ENCODE measurements at places on chromosomes 2 and 18.

GRCh38 chr2:146451972-146452371 is 1392.9 kb upstream of the ACVR2A start:
- no peak for DNase-seq

DNA sequence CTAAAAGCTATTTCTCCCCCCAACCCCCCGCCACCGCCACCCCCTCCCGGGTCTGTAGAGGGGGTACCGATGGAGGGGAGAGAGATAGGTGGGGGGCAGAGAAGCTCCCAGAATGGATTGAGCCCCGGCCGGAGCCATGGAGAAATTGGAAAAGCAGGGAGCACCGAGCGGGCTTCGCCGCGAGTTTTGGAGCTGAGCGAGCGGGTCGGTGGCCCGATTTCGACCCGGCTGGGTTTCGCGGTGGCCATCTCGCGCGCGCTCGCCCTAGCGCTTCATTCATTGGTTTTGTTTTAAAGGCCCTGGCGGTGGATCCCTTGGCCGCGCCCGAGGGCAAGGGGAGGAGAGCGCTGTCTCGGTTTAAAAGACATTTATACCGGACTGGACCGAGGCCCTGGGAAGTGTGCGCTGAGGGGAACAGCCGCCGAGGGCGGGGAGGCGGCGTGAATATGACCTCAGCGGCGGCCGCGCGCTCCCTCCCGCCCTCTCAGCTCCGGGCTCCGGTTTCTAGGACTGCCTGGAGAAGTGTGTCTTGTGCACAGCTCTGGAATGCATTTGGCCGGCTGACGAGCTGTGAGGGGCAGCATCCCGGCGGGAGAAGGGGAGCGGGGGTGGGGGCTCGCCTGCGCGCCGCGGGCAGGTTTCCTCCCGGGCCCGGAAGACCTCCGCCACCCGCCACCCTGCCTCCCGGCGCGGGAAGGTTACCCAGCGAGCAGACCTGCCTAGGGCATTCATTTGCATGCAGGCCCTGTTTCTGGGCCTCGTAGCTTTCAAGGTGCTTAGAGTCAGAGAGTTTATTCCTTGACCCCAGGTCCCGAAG is 1.7 kb upstream of the SMAD7 start:
- no peak for DNase-seq

GRCh38 chr2:218011653-218012040 is 8.9 kb upstream of the TNS1 start:
- no peak for DNase-seq

- DNase-seq: no peak
Measured at GRCh38 chr2:54945391-54946219, 104.6 kb downstream of the RTN4 start.

- no peak for DNase-seq
Measured at GRCh38 chr2:163736433-163737189, 803 bp upstream of the FIGN start.

DNA sequence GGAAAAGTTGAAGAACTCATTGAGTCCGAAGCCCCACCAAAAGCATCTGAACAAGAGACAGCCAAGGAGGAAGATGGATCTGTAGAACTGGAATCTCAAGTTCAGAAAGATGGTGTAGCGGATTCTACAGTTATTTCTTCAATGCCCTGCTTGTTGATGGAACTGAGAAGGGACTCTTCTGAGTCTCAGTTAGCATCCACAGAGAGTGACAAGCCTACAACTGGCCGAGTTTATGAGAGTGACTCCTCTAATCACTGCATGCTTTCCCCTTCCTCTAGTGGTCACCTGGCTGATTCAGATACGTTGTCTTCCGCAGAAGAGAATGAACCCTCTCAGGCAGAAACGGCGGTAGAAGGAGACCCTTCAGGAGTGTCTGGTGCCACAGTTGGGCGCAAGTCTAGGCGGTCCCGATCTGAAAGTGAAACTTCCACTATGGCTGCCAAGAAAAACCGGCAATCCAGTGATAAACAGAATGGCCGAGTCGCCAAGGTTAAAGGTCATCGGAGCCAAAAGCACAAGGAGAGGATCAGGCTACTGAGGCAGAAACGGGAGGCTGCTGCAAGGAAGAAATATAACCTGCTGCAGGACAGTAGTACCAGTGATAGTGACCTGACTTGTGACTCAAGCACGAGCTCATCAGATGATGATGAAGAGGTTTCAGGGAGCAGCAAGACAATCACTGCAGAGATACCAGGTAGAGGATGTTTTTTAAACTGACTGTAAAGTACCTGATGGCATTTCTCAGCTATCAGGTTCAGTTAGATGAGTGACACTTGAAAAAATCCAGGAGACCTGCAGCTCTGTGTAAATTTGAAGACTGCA is 111.9 kb downstream of the HAUS1 start:
- DNase-seq: no peak

GRCh38 chr18:13450289-13451212 is 232.0 kb downstream of the LDLRAD4 start:
- DNase-seq: no peak

GRCh38 chr18:49055754-49056172 is 105.0 kb upstream of the SMAD7 start:
- no peak for DNase-seq

DNA sequence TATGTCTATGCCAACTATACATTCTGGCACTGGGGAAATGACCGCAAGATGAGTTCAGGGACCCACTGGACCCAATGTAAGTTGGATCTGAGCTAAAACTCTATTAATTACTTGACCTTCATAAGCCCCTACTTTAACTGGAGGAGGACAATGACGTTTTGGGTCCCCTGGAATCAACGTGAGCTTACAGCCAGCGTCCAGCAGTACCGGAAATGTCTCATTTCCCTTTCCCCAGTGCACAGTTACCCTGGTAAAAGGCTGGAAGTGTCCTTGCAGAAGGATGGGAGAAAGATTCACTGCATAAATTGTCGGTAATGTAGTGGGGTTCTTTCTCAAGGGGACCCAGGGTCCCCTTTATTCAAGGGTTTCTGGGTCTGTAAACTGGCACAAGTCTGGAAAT is 1297.6 kb upstream of the ACVR2A start:
- no peak for DNase-seq

DNA sequence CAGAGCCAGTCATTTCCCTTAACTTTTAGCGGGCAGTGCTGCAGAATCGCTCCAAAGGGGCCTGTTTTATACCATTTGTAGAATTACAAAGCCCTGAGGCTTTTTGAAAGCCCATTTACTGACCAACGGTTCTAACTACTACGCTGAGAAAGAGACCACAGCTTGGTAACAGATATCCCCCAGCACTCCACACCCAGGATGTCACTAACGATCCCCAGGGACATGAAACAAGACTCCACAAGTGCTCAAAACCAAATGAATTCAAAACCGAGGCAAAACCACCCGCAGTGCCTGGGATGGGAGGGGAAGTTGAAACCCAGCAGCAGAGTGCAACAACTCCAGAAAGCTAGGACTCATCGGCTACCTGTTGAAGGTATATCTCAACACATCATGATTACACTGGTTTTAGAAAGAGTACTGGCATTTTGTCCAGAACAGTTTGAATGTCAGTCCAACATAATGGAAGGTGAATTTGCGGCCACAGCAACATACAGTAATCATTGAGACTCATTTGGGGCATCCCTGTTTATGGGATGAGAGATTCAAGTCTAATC is 33.6 kb upstream of the LRP2 start:
- DNase-seq: no peak

GRCh38 chr2:150608341-150608740 is 120.9 kb upstream of the RND3 start:
- DNase-seq: no peak

DNA sequence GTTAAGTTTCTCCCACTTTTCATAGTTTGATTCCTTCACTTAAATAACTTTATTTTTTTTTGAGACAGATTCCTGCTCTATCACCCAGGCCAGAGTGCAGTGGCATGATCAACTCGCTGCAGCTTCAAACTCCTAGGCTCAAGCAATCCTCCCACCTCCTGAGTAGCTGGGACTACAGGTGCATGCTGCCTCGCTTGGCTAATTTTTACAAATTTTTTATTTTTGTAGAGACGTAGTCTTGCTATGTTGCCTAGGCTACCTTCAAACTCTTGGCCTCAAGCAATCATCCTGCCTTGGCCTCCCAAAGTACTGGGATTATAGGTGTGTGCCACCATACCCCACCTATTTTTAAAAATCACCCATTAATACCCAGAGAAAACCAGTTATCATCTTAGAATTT is 14.2 kb upstream of the WIPF1 start:
- no peak for DNase-seq

DNA sequence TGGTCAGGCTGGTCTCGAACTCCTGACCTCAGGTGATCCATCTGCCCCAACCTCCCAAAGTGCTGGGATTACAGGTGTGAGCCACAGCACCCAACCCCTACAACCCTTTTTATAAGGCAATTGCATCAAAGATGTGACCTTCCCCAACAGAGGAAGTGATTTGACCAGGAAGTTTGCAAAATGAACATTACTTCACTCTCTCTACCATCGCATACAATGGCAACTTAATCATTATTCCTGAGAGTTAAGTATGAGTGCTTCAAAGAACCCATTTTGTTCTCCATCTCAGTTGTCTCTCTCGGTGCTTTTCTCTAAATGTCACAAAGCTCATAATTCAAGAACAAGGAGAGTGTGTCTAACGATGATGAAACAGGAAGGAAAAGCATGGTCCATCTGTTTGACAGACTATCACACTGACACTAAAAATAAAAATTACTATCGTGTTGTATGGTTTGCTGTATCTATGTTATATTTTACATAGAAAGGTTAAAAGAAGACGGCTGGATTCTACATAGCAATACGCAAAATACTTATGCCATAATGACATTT is 18.1 kb upstream of the CREG2 start:
- no peak for DNase-seq

- no peak for DNase-seq
Measured at GRCh38 chr2:7539760-7540159, 622.5 kb downstream of the RNF144A start.

- no peak for DNase-seq
Measured at GRCh38 chr2:122960759-122961641, 1064.1 kb upstream of the CNTNAP5 start.

DNA sequence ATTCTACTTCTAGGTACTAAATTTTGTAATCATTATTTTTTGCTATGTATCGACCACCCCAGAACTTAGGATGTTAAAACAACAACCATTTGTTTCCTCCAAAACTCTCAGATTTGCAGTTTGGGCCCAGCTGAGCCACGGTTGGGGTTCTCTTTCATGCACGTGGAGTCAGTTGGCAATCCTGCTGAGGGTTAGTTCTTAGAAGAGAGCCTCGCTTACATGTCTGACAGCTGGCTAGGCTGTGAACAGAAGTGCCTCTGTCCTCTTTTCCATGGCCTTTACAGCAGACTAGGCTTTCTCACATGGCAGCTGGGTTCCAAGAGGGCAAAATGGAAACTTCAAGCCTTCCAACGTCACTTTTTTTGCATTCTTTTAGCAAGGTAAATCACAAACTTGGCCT is 9.3 kb upstream of the RGPD4 start:
- no peak for DNase-seq

- no peak for DNase-seq
Measured at GRCh38 chr2:225052703-225053102, 10.4 kb upstream of the DOCK10 start.

DNA sequence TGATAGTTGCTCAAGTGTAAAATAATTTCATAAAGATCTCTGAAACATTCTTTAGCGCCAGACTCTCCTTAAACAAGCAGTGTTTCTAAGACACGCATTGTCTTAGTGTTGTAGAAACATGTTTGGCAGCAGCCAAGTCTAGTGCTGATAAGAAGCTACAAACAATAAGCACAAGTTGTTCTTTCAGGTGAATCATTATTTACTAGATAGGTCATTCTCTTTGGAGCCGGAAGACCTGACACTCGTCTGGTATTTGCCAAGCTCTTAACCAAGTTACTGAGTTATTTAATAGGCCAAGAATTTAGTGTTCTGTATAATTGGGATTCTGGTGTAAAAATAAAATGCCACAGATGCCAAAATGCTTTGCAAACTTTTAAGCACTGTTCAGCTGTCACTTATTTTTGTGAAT is 852.1 kb downstream of the CPS1 start:
- no peak for DNase-seq

DNA sequence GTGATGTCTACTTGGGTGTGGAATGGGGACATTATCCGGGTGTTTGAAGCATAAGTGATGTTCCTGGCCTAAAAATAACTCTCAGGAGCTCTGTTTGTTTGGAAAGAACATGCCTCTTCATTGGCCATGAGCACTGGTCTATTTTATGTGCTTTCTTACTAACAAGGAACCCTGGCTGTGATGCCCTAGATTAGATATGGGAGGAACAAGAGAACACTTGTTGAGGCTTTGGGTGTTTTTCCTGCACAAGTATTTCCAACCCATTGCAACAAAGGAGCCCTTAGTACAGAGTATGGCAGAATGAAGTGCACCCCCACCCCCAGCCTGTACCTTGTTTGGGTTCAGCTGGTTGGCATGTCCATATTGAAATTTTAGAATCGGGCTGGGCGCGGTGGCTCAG is 95.9 kb downstream of the SLC4A3 start:
- no peak for DNase-seq

DNA sequence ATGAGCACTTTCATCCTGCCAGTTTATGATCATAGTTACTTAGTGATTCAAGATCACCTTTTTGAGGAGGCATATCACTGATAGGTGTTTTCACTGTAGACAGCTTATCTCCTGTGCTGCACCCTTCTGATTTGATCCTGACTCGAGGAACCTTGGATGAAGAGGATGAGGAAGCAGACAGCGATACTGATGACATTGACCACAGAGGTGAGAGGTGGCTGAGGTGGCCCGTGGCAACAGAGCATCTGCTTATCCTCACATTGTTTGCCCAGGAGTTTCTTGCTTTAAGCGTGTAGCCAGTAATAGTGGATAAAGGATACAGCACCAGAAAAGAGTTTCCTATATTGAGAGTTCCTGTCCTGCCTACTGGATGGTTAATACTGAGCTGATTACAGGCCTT is 15.7 kb downstream of the SUPT7L start:
- no peak for DNase-seq

GRCh38 chr2:157182834-157183396 is 74.6 kb upstream of the GALNT5 start:
- DNase-seq: no peak

GRCh38 chr2:216362730-216363129 is 9.6 kb downstream of the MARCHF4 start:
- DNase-seq: no peak

DNA sequence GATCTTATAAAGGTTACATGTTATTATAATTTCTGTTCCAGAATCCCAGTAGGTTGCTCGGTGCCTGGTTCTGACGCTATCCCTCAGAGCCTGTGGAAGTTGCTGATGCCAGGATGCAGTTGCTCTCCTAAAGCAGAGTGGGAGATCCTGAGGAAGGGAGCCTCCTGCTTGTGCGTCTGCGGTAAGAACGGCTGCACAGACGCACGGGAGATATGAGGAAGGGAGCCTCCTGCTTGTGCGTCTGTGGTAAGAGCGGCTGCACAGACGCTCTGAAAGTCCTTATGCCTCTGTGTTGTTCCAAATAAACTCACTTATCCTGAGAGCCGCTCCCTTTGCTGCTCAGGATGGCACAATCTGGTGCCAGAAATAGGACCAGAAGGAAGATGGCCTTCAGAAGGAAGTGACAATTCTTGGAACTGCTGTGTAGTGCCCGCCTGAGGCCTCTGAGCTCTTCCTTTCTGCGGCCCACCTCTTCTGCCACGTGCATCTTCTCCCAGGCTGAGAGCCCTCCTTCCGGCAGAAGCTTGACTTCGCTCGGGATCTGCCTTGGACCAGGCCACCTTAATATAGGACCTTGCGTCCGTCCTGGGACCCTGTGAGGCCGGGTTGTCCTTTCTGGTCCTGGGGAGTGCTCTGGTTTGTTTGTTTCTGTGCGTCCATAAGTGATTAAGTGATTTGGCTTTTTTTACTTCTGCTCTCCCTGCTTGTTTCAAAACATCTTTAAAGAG is 89.5 kb downstream of the RTP5 start:
- no peak for DNase-seq

- DNase-seq: no peak
Measured at GRCh38 chr2:64189167-64189566, 44.9 kb upstream of the PELI1 start.

All from stimulated activated CD8-positive, alpha-beta memory T cell treated with anti-CD3 and anti-CD28 coated beads, Interleukin-4, amount 100 ng/mL, for 1 hour (primary cell).